NCI-H1436 (cell line): ENCODE measurements at places on chromosomes 5 and 9.

DNA sequence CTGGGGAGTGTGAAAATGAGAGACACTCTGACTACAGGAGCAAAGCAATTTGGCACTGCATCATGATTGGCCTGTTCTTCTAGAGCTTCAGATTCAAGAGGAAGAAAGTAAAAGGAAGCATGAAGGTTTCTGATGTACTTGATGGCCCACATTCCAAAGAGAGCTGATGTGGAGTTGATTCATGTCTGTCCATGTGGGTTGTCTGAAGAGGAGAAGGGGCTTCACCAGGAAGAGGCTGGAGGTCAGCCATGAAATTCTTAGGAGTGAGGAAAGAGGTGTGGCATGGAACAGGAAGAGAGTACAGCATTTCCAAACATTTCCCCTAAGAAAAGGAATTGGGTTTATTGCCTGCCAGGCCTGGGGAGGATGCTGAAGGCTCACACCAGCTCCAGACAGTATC lies 70.7 kb downstream of the PTCD2 start:
- no peak for DNase-seq

GRCh38 chr9:78900500-78900899 lies 603.6 kb downstream of the PSAT1 start:
- DNase-seq, result no peak

GRCh38 chr5:60522292-60522905 lies 177.6 kb downstream of the DEPDC1B start:
- DNase-seq, result no peak

DNA sequence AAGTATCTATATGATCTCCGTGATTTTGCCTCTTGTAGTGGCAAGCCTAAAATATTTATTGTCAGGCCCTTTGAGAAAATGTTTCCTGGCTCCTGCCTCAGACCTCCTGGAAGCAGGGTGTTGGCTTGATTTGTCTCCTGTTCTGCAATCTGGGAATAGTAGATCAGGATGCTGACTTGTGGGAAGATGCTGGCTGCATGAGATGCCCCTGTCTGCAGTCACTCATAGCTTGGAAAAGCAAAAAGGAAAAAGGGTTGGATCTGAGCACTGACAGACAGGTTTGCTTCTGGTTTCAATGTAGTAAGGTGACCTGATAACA lies 16.7 kb downstream of the TJP2 start:
- no peak for DNase-seq

- no peak for DNase-seq
These were observed 220.2 kb downstream of the RAB3C start for GRCh38 chr5:58803056-58803455.

- no peak for DNase-seq
These were observed 587 bp downstream of the MIER3 start for GRCh38 chr5:56951126-56951945.
